Upper lobe of right lung (tissue), 1 donor: ENCODE measurements at places on chromosomes 1 and 21. TPM values are rescaled to one million over a fixed set of nuclear protein-coding genes. Genes with fewer than 3 reads are reported as not detected.

Gene KRTAP7-1
- not detected for total RNA-seq

Gene S100A10
- 643 TPM for total RNA-seq

Gene LDLRAD1
- total RNA-seq, result 0.41 TPM

Gene GJA9
- total RNA-seq, result not detected

Gene GLMN
- total RNA-seq, result 5.8 TPM

Gene CD1B
- total RNA-seq, result 0.61 TPM

Gene S100A1
- not detected for total RNA-seq

Gene C1orf141
- not detected for total RNA-seq

Gene FCRL5
- total RNA-seq, result 0.93 TPM

Gene IL12RB2
- total RNA-seq, result 0.87 TPM

Gene SPSB1
- 29.0 TPM for total RNA-seq

Gene IVL
- total RNA-seq, result not detected

Gene SLC41A1
- total RNA-seq, result 35.8 TPM

Gene F5
- total RNA-seq, result 1.6 TPM

Gene PINK1
- total RNA-seq, result 62.5 TPM

Gene MNDA
- total RNA-seq, result 45.5 TPM

Gene NECTIN4
- 5.4 TPM for total RNA-seq

Gene ACTL8
- not detected for total RNA-seq

Gene SRSF4
- total RNA-seq, result 89.0 TPM

Gene GOLT1A
- total RNA-seq, result 22.4 TPM

Gene BTBD8
- total RNA-seq, result 5.1 TPM

Gene NBPF20
- total RNA-seq, result 2.7 TPM

Gene HAX1
- total RNA-seq, result 78.2 TPM

Gene HPCA
- not detected for total RNA-seq

Gene MYCL
- total RNA-seq, result 3.6 TPM

Gene KCNE2
- 0.52 TPM for total RNA-seq

Gene RGSL1
- total RNA-seq, result not detected

Gene UBL4B
- total RNA-seq, result not detected

Gene DIRAS3
- total RNA-seq, result 1.4 TPM

Gene KIF17
- total RNA-seq, result 4.6 TPM

Gene CR1
- 11.4 TPM for total RNA-seq

Gene LRRC53
- total RNA-seq, result not detected

Gene PDZK1
- 0.67 TPM for total RNA-seq

Gene SYPL2
- 3.1 TPM for total RNA-seq

Gene IFI44L
- 30.0 TPM for total RNA-seq

Gene KRTAP6-1
- total RNA-seq, result not detected

Gene RGS1
- 27.8 TPM for total RNA-seq

Gene CFAP45
- 1.9 TPM for total RNA-seq

Gene ERG
- 36.7 TPM for total RNA-seq

Gene POGK
- total RNA-seq, result 68.6 TPM

Gene AMY2B
- total RNA-seq, result 25.4 TPM

Gene ITGB2
- total RNA-seq, result 370 TPM

Gene TAS1R2
- not detected for total RNA-seq

Gene PCP4L1
- 8.2 TPM for total RNA-seq
